T-helper 1 cell (primary cell): ENCODE measurements at places on chromosomes 5 and 9.

DNA sequence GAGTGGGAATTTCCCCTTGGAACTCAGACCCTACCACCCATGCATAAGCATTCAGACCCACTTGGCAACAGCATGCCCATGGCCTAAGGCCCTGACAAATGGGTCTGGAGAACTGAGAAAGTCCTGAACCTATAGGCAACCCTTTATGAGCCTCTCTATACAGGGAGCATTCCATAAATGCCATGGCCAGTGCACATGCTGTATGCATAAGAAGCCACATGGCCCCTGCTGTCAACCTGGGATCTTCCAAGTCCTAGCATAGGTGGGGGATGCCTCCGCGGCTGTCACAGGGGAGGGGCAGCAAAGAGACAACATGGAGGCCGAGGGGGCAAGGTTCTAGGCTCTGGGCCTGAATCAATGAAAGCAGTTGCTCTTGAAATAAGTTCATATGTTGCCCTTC lies 8.2 kb upstream of the NIPAL4 start:
- no peak for DNase-seq

- no peak for DNase-seq
These were observed 141.9 kb downstream of the NPR3 start for GRCh38 chr5:32852976-32853375.

DNA sequence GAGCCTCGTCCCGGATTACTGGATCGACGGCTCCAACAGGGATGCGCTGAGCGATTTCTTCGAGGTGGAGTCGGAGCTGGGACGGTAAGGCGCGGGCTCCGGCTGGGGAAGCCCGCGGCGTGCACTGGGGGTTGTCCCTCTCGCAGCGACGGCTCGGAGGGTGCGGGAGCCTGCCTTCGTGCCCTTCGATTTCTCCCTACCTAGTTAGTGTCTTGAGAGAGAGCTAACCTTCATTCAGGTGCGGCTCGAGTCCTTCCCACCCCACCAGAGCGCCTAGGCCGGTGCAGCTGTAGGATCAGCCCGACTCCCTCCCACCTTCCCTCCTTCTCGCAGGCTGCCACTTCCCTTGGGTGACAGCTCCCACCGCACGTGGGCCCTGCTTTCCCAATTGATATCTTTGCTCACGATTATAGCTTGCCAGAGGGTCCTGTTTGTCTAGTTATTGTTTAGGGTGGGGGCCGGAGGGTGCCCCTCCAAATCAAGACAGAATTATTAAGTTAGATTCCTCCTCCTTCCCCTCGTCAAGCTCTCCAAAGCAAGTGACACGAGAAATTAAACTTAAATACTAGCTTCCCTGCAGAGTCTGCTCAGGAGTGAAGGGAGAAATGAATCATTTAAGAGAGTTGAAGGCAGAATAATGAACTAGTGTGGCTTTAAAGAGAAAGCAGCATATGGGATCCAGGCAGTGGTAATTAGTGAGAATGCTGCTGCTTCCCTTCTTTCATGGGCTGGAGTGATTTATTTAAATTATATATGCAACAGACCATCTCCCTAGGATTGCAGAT lies 569 bp downstream of the CAMK4 start:
- no peak for DNase-seq

DNA sequence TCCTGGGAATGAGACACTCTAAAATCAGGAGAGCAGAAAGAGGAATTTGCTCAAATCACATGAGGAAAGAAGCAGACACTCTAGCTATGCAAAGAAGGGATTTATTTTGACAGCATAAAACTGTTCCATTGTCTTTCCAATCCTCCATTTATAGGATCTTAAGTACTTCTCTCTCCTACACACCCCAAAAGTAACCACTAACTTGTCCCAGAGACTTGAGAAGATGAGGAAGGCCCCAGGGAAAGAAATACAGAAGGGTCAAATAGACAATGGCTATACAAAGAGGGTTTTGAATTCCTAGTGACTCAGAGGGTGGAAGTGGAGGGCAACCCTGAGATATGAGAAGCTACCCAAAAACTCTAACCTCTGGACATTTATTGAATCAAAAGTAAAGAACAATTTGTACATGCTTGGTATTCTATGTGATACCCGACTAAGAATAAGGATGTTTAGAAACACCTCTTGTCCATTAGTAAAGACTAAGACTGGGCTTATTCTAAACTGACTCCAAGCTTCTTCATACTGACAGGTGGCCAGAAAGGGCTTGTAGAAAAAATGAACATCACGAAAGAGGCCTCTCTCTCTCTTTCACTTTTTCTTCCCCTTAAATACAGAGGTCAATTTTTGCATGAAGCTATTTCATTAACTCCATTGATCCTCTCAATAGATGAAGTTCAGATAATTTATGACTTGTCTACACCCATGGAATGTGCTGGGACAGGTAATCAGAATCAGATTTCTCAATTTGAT lies 20.6 kb downstream of the DMAC1 start:
- no peak for DNase-seq

GRCh38 chr5:35320029-35320428 lies 89.7 kb upstream of the PRLR start:
- no peak for DNase-seq

DNA sequence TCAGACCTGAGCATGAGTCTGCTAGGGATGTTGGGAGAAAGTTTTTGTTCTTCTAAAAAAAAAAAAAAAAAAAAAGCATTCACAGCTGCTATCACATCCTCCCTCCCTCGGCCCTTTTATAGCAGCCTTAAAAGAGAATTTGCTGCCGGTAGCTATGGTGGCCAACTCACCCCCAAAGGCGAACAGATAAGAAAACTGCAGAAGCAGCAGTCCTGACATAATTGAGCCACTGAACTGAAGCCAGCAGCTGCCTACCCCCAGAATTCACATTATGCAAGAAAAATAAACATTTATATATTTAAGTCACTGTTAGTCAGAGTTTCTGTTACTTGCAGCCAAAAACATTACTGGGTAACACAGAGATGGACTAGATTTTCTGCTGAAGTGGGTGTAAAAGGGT lies 124.3 kb upstream of the SMARCA2 start:
- DNase-seq = no peak

DNA sequence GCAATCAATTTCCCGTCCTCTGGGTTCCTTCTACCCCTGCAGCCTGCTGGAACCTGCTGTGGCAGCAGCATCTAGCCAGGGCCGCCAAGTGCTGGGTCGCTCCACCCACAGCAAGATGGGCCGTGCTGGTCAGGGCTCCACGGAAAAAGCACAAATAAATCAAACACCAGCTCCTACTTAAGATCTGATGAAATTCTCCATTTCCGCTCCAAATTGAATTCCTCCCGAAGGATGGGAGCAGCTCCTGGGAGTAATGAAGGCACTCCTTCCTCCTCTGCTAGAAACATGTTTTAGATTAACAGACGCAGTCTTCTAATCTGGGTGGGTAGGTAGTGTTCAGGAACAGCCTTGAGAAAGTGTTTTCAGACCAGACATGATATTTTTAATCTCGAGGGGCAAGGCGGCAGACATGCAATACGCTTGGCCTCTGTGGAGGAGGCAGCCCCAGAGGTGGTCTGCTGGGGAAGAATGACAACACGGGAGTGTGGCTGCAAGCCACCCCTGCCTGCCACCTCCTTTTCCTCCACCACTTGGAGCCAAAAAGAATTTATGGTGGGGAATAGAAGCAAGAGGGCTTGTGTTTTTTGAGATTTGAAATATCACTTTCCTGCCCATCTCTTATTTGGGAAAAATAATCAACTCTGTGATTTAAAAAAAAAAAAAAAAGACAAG lies 194.1 kb downstream of the AOPEP start:
- DNase-seq = no peak

DNA sequence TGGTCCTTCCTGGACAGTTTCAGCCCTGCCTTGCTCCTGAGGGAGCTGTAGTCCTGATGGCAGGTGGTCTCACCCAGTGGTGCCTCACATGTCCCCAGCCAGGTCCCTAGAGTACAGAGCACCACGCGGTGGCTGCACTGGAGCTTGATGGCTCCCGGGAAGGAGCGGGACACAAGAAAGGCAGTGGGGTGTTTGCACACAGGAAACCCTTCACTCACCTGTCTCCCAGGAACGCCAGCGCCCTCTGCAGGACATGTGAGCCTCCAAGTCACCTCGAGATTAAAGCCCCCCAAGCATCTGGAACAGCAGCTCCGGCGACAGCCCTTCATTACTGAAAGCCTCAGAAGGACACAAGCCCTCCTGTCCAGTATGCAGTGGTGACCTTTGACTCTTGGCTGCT lies 19.9 kb upstream of the TMEM250 start:
- DNase-seq = no peak

- no peak for DNase-seq
These were observed 33.8 kb downstream of the RCL1 start for GRCh38 chr9:4826417-4827166.

GRCh38 chr9:17906841-17907778 lies 328.2 kb downstream of the SH3GL2 start:
- DNase-seq = no peak

DNA sequence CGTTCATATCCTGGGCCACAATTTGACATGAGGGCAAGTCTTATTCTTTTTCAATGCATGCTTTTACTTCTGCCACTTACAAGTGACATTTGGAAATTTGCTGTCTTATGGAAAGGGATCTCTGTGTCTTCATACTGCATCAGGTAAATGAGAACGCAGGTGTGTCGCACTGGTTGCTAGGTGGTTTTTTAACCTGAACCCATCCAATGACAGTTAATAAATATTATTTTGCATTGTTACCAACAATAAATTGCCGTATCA lies 1.1 kb downstream of the ADAMTS16 start:
- DNase-seq = no peak

DNA sequence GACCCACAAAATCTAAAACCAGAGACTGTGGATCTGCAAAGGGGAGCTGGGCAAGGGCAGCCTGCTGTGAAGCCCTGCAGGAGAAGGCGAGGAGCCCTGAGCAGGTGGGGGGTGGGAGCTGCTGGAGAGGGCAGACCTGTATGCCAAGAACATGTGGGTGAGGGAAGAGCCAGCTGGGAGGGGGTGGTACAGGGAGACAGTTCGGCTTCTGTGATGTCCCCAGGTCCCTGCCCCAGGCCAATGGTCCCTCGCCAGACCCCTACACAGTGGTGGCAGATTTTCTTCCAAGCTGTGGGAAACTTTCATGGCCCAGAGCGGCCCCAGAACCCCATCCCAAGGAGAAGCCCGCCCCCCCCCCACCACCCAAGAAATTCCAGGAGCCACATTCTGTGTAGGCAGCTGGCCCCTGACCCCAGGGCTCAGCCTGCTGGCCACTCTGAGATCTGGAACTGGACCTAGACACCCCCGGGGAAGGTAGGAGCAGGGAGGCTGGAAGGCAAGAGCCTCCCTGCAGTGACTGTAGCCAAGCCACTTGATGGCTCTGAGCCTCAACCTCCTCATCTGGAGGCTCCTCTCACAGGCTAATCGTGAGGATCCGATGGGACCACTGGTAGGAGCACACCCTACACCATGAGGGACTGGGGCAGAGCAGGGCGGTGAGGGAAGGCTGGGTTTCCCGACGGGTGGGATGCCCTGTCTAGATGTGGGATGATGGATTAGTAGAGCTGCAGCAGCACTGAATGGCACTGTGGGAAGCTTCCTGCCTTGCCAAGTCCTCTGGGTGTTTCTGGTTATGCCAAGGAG lies 22.6 kb upstream of the CSF1R start:
- DNase-seq = no peak

DNA sequence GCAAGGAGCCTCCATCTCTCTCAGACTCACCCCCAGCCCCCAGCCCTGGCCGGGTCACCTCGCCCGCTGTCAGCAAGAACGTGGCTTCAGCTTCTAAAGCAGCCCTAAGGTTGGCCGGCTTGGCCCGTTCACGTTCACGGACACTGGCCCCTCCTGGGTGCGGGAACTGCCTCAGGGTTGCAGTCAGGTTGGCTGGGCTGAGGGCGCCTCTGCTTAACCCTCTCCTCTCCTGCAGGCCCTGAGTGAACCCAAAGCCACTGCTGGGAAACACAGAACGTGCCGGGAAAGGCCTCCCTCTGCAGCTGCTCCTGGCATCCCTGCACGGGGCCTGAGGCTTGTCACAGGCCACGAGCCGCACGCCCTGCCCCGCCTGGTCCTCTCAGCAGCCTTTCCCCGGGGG lies 40.1 kb upstream of the UBAC1 start:
- no peak for DNase-seq

GRCh38 chr5:80251636-80252035 lies 4.2 kb downstream of the SERINC5 start:
- DNase-seq = no peak

DNA sequence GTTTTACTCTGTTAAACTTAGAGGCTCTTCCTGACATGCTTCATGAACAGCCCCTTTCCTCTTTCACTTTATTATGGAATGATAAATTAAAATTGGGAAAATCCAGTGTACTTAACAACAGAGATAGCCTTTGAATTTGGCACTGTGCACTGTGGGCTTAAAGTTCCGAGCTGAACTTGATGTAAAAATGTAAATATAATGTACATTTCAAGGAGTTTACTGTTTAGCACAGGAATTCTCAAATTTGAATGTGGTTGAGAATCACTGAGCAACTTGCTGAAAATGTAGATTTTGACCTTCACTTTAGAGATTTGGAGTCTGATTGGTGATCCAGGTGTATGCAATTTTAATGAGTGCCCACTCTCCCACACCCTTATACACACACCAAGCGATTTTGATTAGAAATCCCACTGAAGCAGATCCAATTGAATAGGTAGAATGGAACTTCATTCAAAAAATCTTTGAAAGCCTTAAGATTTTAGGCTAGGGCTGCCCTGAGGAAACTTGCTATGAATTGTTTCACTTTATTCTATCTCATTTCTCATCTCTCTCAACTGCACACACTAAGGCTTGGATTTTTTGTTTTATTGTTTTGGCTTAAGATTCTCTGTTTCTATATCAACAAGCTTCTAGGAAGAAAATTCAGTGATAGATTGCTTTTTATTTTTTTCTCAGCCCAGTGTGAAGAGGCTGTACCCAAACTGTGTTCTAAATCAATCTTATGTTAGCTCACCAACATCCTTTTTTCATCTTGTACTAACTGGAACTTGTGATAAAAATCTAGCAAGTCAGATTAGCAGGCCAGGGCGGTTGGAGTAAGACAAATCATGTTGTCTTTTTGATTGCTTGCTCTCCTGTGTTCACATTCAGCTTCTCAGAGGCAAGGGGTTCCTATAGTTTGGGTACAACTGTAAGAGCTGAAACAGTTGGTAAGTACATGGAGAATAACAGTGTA lies 22.9 kb downstream of the NUDT12 start:
- no peak for DNase-seq

DNA sequence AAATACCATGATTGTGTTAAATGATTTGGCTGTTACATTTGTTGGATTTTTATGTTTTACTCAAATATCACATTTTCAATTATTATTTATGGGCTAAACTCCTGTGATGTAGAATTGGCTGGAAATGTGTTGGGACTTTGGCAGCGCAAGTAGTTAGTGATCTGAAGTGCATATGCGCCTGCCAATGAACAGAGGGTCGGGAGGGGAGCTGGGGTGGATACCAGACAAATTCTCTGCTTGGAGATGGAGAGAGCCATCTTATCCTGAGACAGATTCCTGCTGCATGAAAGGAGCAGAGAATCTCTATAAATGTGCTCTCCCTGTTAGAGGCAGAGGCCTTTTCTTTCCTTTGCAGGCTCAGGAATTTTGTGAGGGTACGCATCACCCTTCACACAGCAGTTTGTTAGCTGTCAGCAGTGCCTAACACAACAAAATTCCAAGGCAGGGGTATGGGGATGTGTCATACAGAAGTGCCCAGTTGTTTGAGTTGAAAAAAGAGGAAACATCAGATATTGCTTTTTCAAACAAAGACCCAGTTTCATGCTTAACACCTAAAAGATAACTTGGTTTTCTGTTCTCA lies 489.1 kb downstream of the CSNK1G3 start:
- DNase-seq = no peak
